ENCODE measurements at places on chromosomes 3 and 15.

DNA sequence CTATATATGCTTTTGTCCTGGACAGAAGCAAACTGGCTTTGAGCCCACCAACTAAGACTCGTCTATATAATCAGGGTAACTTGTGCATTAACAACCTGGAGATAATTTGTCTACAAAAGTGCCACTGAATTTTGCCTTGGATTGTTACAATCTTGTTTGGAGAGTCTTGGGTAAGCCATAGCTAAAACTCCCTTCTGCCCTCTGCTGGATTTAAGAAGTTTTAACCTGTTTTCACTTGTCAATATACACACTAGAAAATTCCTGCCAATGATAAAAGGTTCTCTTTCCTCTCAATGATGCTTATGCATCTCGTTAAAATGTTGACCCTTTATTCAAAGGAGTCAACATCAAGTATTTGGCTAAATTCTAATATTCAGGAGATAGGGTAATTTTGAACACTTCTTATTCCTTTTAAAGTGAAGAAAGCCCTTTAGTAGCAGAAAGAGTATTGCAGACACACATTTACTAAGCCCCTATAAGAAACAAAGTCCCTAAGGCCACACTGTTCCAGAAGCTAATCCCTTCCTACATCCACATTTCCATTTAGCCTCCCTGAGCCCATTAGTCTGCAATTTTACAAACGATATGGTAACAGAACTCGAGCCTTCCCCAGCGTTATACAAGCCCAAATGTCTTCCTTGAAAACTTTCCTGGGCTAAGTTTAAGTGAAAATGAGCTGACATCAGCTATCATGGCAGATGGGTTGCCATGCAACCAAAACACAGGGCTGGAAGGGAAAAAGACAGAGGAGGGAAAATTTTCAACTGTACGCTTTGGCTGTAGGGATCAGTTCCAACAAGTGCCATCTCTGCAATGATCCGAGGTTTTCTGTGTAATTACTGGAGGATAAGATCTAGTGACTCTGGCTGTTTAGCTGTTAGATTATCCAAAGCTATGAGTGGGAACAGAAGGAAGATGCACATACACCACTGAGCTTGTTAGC lies 75.9 kb upstream of the FGF12 start:
- DNase-seq: no peak

DNA sequence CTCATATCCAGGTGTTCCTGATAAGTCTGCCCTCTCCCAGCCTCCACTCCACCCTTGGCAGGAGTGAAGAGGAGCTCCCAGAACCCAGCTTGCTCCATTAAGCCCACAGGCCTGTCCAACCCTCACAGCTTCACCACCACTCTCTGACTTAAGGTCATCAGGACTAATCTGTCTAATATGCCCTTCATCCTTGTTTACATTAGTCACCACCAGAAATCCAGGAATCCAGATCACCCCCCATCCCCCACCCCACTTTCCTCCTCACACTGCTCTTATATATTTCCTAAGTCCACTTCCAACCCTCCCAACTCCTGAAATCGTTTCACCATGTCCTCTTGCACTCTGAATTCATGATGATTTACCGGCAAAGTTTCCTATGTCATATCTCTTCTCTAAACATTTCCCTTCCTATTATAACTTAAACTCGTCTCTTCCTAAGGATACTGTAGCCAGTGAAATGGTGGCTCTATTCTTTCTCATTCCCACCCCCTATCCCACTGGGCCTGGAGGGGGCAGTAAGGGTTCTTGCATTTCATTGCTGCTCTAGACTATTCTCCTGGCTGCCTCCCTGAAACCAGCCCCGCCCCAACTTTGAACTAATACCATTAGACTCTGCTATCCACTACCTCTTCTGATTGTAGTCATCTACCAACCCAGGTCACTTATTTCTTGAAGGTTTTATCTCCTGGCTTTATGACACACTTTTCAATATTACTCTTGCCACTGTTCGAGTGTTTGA lies 43.4 kb downstream of the PPP2R3A start:
- DNase-seq: no peak

DNA sequence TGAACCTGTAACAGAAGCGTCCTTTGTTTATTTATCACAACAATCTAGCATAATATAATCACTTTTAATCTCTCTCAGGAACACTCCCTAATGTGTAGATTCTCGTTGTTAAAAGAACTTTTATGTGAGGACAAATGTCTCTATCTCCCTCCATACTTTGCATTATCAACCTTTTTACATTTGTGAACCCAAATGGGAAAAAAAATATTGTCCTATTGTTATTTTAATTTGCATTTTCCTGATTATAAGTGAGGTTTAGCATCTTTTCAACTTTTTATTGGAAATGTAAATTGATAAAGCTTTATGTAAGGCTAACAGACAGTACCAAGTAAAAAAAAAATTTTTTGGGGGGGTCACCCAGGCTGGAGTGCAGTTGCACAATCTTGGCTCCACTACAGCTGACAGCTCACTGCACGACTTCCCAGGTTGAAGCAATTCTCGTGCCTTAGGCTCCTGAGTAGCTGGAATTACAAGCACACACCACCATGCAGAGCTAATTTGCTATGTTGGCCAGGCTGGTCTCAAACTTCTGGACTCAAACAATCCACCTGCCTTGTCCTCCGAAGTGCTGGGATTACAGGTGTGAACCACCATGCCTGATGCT lies 33.0 kb upstream of the DENND4A start:
- DNase-seq: no peak

DNA sequence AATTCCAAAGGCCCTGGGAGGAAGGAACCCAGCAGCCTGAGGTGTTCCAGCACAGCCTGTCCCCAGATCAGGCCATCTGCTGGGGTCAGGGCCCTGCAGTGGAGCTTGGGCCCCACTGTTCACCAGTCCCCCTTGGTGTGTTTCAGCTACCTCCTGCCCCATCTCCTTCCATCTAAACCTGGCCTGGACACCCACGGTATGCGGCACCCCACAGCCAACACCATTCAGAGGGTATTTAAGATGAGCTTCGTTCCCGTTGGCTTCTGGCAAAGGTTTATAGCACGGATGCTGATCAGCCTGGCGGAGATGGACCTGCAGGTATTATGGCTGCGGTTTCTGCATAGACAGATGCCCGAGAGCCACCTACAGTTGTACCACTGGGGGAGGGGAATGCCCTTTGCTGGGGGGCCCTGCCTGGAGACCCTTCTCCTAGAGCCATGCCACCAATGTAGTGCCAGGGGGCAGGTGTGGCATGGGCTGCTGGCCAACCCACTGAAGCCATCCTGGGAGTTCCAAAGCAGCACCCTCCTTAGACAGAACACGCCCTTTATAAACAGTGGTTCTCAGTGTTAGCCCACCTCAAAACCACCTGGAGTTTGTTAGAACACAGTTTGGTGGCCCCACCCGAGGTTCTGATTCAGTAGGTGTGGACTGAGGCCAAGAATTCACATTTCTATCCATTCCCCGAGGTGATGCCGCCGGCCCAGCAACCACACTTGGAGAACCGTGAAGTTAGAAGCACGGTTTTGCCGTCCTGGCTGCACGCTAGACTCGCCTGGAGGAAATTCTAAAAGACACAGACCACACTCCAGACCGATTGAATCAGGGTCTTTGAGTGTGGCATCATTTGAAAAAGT lies 126.9 kb downstream of the LRRK1 start:
- DNase-seq: no peak

DNA sequence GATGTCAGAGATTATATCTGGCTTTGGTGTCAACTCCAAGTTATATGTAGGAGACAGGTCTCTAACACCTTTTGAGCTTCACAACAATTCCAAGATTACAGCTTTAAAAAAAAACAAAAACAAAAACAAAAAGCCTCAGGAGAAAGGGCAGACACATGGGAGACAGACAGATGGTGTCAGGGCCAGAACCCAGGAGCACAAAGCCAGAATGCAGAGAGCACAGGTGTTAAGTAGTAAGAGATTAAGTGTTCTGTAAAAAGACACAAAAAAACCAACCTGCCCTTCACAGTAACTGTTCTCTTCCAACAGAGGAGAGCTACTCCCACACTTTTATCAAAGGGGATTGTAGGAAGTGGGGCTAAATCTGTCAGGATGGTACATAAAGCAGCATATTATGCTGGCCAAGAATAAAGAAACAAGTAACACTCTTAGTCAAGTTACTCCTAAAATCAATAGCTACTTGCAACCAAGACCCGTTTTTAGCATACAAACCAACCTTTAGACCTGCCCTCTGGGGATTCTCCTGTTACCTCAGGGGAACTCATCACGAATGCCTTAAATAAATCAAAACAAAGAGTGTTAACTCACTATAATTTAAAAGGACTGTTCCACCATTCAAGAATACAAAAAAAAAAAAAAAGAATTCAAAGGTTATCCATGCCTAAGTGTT lies 5.9 kb downstream of the CPEB1 start:
- no peak for DNase-seq

- no peak for DNase-seq
Observed at GRCh38 chr3:105427332-105427731, 60.6 kb downstream of the ALCAM start.

Measured in stimulated activated CD4-positive, alpha-beta T cell treated with anti-CD3 and anti-CD28 coated beads, Interleukin-1b, Interleukin-23, amount 100 ng/mL, for 24 hours (primary cell).